Activated T-helper 1 cell treated with anti-CD3 and anti-CD28 coated beads, Interleukin-12 subunit alpha, Interleukin-12 subunit beta, Interleukin-2, Interleukin-4 antibody, amounts not matched to agents 30 ng/mL and 10 ng/mL and 1 ng/mL, durations not matched to agents 14 hours and 24 hours and 36 hours (primary cell): ENCODE measurements at places on chromosomes 4 and X. TPM values are rescaled to one million over a fixed set of nuclear protein-coding genes. Genes with fewer than 3 reads are reported as not detected.

The FREM3 gene
- total RNA-seq = not detected in 2 replicates

The APBB2 gene
- total RNA-seq = 11.0 and 11.3 TPM in 2 replicates

The TXK gene
- 12.5 and 12.7 TPM in 2 replicates for total RNA-seq

The SPACA5 gene
- not detected in 2 replicates for total RNA-seq

The CT45A5 gene
- total RNA-seq = not detected in 2 replicates

The PNMA6F gene
- total RNA-seq = not detected in 2 replicates

The CITED1 gene
- total RNA-seq = 0.78 TPM in 1 of 2 replicates, not detected in the other

The HTRA3 gene
- not detected in 2 replicates for total RNA-seq

The ZNF157 gene
- 0.34 and 0.49 TPM in 2 replicates for total RNA-seq

- DNase-seq = no peak
These were observed 10.9 kb upstream of the UVSSA start for GRCh38 chr4:1336088-1336491.

GRCh38 chrX:70479247-70479921, 34.7 kb downstream of the DLG3 start:
- DNase-seq = no peak

DNA sequence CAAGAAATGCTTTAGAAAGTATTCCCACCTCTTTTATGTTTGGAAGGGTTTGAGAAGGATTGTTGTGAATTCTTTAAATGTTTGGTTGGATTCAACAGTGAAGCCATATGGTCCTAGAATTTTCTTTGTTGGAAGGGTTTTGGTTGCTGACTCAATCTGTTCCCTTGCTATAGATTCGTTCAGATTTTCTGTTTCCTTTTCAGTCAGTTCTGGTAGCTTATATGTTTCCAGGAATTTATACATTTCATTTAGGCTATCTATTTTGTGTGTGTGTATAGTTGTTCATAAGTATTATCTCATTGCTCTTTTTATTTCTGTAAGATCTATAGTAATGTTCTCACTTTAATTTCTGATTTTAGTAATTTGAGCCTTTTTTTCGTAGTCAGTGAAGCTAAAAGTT, 114.4 kb downstream of the MSN start:
- DNase-seq = no peak

- no peak for DNase-seq
These were observed 92.5 kb upstream of the EDA2R start for GRCh38 chrX:66731398-66731797.

DNA sequence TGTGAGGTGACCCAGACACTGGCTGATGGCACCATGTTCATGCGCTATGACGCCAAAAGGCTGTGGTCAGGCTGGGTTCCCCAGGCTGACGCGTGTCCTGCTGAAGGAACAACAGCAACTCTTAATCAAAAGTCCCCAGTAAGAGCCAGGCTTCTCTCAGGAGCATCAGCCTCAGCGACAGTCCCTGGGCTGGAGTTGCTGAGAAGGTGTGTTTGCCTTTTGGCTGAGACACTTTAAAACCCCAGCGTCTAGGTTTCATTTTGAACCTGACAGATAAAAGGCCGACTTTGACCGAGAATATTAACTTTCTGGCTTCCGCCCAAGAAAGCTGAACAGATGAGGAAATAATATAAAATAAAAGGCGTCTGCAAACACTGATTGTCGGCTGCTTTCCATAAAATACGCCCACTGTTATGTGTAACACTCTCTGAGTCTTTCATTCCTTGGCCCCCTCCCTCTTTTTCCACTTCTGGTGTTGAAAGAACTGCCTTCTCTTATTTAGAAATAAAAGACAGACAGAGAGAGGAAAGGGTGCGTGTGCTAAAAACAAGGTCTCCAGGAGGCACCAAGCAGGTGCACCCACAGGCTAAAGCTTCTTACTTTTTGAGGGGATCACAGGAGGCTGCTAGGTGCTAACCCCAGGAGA, 373.6 kb downstream of the MID1IP1 start:
- DNase-seq = peak; percentile 7

DNA sequence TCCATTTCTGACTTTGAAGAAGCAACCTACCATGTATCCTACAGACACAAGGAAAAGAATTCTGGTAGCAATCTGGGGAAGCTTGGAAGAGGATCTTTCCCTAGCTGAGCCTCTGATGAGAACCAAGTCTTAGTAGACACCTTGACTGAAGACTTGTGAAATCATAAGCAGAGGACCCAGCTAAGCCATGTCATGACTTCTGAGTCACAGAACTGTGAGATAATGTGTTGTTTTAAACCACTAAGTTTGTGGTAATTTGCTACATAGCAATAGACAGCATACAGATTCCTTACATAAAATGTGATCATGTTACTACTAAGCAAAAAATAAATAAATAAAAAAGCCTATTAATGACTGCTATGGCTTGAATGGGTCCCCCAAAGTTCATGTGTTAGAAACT, 71.3 kb upstream of the ANKRD50 start:
- no peak for DNase-seq

DNA sequence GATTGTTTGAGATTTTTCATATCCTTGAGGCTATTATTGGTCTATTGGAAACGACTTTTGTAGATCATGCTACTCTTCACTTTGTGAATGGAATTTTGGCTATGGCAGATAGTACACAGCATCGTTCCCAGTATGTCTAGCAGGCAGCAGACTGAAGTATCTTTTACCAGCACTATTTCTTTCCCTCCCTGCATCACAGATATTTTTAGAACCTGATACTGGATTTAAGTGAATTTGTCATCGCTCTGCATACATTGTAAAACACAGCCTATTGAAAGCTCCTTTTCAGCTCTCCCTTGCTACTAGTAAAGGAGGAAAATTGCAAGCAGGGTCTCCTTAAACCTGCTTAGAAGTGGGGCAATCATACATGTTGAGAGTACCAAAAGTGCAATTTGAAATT, 133.6 kb downstream of the LUZP4 start:
- no peak for DNase-seq

DNA sequence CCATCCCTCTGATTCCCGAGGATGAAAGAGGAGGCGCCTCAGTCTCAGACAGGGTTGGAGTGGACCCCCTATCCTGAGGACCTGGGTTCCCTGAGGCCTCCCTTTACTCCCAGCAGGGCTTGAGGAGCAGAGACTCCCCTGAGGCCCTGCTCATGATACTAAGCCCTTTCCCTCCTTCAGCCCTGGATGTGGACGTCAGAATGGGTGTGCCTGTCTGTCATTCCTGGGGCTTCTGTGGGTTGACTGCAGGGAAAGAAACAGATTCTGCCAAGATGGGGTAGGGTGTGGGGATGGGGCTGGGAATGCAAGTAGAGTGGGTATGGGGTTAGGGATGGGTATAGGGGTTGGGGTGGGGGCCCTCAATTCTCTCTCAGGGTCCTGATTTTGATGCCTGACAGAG, 21.1 kb downstream of the MAGEA10 start:
- no peak for DNase-seq

DNA sequence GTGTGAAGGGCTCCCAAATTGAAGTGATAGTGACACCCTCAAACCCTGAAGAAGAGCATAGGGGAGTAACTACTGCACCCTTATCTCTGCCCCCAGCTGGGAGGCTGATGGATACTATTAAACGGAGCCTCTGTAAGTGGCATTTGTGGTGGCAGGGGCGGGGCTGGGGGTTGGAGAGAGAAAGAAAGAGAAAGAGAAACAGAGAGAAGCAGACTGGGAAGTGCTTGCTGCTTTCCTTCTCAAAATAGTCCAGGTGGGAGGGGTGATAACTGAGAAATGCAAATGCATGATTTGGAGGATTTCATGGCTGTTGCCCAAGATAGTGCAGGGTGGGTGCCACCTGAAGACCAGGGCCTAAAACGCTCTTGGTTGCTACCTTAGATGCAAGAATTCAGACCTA, 253.5 kb upstream of the GATB start:
- peak; percentile 54 for DNase-seq

DNA sequence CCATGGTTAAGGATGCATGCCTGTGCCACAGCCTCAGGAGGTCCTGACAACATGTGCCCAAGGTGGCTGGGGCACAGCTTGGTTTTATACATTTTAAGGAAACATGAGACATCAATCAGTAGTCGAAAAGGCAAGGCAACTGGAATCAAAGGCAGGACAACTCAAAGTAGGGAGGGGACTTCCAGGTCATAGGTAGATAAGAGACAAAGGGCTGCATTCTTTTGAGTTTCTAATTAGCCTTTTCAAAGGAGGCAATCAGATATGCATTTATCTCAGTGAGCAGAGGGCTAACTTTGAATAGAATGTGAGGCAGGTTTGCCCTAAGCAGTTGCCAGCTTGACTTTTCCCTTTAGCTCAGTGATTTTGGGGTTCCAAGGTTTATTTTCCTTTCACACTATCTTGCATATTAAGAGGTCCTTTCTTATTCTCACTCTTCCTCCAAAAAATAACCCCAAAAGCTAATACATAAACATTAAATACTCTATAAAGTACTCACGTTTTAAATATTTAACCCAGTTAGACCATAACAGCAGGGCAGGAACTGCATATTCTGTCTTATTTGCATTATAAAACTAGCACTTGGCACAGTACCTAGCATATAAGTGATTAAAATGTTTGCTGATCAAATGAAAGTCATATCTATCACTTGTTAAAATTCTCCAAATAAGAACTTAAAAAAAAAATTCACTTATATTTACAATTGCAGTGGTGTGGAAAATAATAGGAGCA, 36.3 kb upstream of the UGT8 start:
- no peak for DNase-seq

DNA sequence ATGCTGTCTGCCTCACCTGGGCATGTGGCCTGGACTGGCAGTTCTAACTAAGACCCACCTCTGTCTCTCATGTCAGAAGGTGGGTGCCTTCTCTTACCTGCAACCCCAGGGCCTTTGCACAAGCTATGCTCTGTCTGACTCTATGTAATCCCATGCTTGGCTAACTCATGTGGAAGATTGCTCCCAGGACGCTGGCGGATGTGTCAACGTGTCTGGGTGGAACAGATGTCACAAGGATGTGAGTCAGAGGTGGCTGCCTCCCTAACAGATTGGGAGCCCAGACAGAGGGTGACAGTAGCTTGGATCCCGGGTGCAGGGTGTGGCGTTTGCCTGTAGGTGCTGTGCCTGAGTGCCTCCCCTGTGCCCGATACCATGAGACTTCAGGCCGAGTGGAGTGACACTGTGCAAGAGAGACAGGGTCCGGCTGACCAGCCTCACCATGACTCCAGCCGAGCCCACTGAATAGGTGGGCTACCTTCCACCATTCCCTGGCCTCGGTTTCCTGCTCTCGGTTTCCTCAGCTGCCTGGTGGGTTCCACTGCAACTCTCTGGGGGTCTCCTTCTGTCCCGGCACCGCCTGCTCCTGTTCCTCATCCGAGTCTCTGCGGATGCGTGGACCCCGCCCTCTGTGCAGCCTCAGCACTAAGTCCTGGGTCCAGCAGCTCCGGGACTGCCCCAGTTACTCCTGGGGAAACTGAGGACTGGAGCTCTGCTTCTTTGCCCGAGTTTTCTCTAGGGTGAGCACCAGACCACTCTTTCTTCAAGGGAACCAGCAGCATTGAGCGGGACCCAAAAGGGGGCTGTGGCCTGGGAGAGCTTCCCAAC, 11.0 kb downstream of the SH3BP2 start:
- DNase-seq = no peak

GRCh38 chr4:168183717-168184571, 91.6 kb downstream of the ANXA10 start:
- no peak for DNase-seq

- no peak for DNase-seq
These were observed 72.8 kb downstream of the IRF2 start for GRCh38 chr4:184401397-184402171.

GRCh38 chr4:51963841-51964517, 56.2 kb downstream of the LRRC66 start:
- DNase-seq = no peak

- DNase-seq = no peak
These were observed 8.1 kb upstream of the DKK2 start for GRCh38 chr4:107044170-107044569.
